K562 (cell line): ENCODE measurements at places on chromosomes 7 and 10. TPM values are rescaled to one million over a fixed set of nuclear protein-coding genes. Genes with fewer than 3 reads are reported as not detected.

DNA sequence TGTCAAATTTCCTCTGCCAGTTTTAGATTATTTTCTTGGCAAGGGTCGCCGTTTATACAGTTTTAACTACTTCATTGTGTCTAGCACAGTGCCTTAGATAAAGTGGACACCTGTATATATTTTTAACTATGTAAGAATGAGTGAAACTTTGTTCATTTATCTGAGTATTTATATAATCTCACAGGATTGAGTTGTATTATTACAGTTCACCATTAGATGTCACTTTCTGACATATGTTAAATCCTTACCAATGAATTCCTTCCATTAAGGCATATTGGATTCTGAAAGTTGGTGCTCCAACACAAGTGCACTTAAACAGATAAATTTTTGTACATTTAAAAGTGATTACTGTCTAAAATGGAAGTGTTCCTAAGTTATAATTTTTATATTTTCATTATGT lies 43.0 kb downstream of the ZMYND11 start:
- no peak overlapping the region for H3K27ac ChIP-seq
- H3K4me1 ChIP-seq = no peaks in the 10 kb centered on the region
- H3K36me3 ChIP-seq = no peaks in the 10 kb centered on the region
- no peak overlapping the region for H3K4me3 ChIP-seq

The GAD2 gene
- polyA plus RNA-seq = not detected in 2 replicates

DNA sequence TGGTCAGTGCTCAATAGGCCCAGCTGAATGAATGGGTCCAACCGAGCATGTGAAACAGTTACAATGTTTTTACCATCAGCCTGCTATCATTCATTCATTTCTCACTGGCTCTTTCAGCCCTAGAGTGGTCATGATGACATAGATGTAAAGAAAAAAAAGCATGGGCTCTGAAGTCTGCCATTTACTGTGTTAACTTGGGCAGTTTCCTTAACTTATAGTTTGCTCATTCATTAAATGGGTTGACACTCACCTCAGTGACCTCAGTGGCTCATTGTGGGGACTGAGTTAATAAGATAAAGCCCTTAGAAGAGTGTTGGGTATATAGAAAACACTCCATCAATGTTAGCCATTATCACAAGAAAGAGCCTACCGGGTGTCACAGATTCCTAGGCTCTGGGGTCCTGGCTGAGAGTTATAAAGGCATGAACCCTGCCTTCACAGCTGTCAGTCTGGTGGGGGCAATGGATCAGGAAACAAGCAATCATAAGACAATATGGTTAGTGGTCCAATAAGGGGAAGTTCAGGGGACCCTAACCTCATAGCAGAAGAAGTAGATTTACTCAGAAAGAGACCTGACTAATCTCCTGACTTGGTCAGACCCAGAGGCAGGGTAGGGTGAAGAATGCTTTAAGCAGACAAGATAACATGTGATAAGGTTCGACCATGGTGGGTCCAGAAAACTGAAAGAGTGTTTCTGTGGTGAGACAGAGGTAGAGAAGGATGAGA lies 29.7 kb upstream of the GPAM start:
- DNase-seq = no peak
- peaks cover 40% of the 10 kb centered on the region for H3K27me3 ChIP-seq
- no peak overlapping the region for H3K27ac ChIP-seq
- H3K4me1 ChIP-seq = no peaks in the 10 kb centered on the region; the same call in 1 of the 2 replicates
- H3K36me3 ChIP-seq = no peaks in the 10 kb centered on the region

DNA sequence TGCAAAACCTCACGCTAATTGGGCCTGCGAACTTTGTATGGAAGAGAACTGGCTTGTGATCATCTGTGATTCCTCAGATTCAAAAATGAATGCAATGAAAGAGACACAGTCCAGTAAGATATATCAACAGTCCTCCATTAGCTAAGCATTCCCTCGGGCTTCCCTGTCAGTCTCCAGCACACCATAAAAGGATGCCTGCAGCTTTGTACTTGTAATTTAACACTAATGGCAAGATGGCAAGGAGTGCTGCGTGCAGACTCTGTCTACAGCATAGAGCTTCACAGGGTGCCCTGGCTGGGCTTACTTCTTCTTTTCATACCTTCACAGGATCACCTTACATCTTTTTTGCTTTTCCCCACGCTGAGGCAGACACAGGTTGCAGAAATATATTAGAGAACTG lies 200.0 kb downstream of the GFRA1 start:
- no peaks in the 10 kb centered on the region for H3K4me1 ChIP-seq
- H3K36me3 ChIP-seq = no peaks in the 10 kb centered on the region
- no peak overlapping the region for H3K27ac ChIP-seq
- no peaks in the 10 kb centered on the region for H3K27me3 ChIP-seq

- no peaks in the 10 kb centered on the region for H3K4me1 ChIP-seq
- no peak for DNase-seq
- no peak overlapping the region for H3K27ac ChIP-seq
- no peak overlapping the region for H3K4me3 ChIP-seq
- peaks cover 24% of the 10 kb centered on the region for H3K27me3 ChIP-seq
These were observed 140.6 kb upstream of the CTBP2 start for GRCh38 chr10:125300937-125301336.

DNA sequence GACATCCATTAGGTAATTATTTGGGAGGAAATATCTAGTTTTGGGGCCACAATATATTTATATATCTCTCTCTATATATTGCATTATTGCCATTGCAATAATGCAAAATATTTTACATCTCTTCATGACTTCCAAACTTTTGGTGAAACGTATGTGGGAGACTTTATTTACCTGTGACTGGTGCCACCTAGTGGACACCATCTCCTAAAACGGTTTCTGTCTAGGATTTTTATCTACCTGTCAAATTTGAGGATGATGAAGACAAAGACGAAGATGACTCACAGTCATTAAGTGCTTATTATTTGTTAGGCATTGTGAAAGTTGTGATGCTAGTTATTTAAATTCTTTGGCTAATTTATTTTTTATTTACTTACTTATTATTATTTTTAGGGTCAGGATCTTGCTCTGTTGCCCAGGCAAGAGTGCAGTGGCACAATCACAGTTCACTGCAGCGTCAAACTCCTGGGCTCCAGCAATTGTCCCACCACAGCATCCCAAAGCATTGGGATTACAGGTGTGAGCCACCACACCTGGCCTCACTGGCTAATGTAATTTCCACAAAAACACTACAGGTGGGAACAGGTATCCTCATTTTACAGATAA lies 18.7 kb upstream of the CBLL1 start:
- H3K4me3 ChIP-seq = no peak overlapping the region
- H3K4me1 ChIP-seq = no peaks in the 10 kb centered on the region
- DNase-seq = peak; percentile 63
- H3K36me3 ChIP-seq = no peaks in the 10 kb centered on the region

DNA sequence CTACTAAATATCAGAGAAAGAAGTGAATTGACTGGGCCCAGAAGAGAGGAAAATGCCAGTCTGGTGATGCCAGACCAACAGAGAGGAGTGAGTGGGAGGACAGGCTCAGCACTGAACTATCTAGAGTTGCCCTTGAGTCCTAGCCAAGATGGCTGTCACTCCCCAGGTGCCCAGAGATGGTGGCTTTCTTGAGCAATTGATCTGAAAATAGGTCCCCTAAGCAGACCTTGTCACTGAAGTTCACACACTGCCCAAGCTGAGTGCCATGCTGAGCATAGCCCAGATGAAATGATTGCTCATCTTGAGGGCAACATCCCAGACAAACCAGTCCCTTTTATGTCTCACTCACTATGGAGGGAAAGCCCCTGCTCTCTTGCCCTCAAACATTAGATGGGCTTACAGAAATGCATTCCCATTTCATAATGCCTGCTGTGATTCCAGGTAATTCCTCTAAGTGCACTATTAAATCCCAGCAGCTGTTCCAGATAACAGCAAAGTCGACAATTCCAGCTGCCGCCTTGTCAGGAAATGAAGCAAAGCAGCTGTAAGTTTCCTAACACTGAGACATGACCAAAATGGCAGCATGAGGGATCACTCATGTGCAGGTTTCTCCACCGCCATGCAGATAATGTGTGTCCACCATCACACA lies 329.4 kb downstream of the KCNMA1 start:
- peaks cover 2% of the 10 kb centered on the region; the same call in 1 of the 3 replicates for H3K27me3 ChIP-seq
- no peak overlapping the region for H3K4me3 ChIP-seq
- H3K27ac ChIP-seq = no peak overlapping the region
- no peaks in the 10 kb centered on the region for H3K4me1 ChIP-seq

DNA sequence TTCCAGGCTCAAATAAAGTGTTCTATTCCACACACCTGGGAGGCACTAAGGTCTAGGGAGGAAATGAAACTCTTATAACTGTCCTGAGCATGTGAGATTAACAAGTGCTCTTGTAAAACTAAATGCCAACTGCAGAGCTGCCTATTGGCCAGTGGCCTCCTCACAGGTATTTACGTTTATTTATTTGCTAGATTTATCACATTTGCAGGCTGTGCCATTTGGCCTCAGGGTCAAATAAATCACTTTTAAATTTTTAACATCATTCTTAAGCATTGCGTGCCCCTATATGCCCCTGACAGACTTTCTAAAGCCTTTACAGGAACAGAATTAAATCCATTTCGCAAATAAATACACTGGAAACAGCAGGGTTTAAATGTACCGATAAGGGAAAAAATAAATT lies 381.8 kb upstream of the NFE2L3 start:
- no peaks in the 10 kb centered on the region for H3K4me1 ChIP-seq
- no peak overlapping the region for H3K4me3 ChIP-seq
- DNase-seq = no peak
